ENCODE measurements at places on chromosomes 6 and 20.

DNA sequence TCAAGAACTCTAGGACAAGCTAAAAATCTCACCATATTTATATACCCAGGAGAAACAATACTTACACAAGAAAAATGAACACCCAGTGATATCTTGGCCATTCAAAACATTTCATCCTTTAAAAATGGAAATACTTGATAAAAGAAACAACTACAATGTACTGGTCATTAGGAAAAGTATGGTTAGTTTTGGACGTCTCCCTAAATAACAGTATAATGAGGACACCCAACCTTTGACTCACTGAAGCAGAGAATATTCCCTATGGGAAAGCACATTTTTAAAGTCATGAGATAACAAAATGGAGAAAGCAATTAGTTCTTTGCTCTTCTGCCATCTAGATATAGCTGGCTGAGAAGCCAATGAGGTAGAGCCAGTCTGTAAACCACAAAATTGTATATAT, 164.4 kb downstream of the TBX18 start:
- no peak for DNase-seq

- no peak for DNase-seq
These were observed 35.9 kb upstream of the PIM1 start for GRCh38 chr6:37134036-37134395.

- DNase-seq = no peak
These were observed 74.7 kb downstream of the FRK start for GRCh38 chr6:115986026-115986425.

- DNase-seq = no peak
These were observed 35.7 kb upstream of the ARID1B start for GRCh38 chr6:156741287-156742073.

DNA sequence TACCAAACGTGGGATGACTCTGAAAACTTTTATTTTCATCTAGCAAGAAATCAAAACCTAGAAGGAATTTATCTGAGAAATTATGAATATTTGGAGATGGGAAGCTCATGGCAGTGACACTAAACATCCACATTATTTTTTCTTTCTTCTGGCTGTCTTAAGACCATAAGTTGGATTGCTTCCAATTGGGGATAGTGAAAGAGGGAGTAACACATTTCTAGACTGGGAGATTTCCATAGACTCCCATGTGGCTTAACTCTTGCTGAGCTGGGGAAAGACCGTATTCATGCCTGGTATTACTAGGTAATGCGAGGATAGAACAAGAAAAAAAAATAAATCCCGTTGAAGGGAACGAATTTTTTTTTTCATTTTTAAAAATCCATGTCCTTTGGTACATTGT, 120.0 kb downstream of the UTRN start:
- DNase-seq = no peak

GRCh38 chr20:19626896-19627295, 131.2 kb upstream of the RIN2 start:
- no peak for DNase-seq

GRCh38 chr6:29251736-29252135, 49.8 kb upstream of the OR14J1 start:
- DNase-seq = no peak

DNA sequence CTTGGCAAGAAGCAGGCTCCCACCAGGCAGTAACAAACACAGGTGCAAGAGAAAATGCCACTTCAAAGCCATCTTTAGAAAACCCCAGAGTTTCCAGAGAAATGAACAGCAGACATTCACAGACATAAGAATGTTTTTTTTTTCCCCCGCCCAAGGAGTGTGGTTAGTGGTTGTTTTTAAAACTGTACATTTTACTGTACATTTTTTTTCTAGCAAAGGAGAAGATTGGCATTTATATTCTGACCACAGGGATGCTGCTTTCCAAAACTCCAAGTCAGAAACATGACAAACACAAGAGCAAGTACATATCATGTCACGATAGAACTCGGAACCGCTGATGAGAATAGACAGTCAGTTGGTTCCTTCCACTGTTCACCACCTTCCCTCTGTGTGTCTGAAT, 197.9 kb downstream of the LRFN2 start:
- no peak for DNase-seq

GRCh38 chr6:11025921-11026635, 18.0 kb downstream of the ELOVL2 start:
- DNase-seq = no peak

GRCh38 chr6:155147958-155148663, 115.7 kb upstream of the CLDN20 start:
- DNase-seq = no peak

DNA sequence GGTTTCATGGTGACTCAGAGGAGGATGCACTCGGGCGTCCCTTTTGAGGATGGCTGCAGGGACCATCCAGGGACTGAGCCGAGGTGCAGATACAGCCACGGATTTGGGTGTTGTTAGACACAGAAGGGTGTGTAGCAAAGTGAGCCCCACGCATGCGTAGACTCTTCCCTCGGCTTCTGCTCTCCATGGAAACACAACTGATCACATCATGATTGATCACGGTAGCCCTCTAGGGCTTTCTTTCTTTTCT, 606 bp upstream of the ULBP1 start:
- DNase-seq = peak; percentile 44

- DNase-seq = no peak
These were observed 17.9 kb upstream of the SNHG17 start for GRCh38 chr20:38452880-38453624.

GRCh38 chr6:134007077-134007476, 45.3 kb downstream of the SLC2A12 start:
- DNase-seq = peak; percentile 96

DNA sequence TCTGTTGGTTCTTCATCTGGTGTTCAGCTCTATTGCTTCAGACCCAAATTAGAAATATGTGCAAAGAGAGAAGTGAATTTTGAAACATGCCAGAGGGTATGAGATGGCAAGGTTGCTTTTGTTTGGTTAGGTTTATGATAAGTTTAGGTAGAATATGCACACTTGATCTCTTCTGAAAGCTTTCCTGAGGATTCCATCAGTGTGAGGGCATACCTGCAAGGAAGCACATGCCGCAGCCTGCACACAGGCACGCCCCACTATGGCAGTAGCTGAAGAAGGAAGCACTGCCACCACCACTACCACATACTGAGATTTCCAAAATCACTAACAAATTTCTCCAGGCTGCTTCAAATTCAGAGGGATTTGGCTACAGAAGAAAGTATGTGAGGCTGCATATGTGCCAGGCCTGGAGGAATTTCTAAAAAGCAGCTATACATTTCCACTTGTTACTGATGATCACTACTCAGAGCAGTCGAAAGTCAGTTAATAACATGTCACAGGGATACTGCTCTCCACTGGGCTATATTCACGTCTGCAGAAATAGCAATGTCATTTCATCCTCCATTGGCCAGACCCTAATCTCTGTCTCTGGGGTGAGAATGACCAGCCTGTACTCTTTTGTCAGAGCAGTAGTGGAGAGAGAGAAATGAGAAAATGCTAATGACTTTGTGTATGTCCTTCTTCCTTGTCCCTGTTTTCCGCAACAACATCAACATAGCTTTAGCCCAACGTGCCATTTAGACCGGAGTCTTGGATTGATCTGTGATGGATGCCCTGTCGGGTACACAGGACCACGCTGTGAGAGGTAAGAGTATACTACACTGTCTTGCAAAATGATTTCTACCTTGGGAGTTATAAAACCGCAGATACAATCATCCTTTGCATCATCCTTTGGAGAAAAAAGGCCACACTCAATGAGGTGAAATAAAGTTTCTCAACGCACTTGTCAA, 396.7 kb downstream of the LAMA2 start:
- no peak for DNase-seq

DNA sequence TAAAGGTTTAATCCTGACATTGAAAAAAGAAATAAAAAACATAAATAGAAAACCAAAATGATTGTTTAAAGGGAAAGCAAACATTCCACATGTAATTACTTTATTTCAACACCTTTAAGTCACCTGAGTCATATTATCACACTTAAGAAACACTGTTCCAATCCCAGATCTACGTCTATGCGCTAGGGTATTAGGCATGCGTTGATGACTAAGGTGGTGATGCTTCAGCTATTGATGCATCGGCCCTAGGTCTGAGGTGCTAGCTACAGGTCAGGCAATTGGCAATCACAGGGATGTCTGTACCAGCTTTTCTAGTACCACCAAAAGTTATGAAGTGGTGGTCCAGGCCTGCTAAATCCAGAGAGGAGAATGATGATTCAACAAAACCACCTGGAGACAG, 97.7 kb upstream of the BCLAF1 start:
- DNase-seq = no peak

GRCh38 chr20:52888096-52888495, 84.1 kb upstream of the TSHZ2 start:
- DNase-seq = no peak

DNA sequence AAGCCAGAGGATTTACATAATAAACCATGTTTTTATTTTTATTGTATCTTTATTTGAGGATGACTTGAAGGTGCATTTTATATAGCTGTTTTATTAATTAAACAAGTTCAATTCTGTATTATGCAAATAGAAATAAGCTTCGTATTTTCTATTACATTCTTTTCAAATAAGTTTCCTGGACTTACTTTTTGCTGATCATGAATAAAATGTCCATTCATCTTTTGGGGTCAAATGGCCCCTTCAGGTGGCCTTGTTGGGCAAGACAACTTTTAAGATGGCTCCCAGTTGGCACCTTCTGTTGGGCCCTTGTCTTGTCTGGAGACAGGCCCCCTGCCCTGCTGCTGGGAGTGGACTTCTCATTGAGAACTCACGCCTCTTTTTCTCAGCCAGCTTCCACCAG, 654.6 kb upstream of the NOX3 start:
- no peak for DNase-seq

GRCh38 chr6:13194852-13195251, 133.5 kb downstream of the TBC1D7 start:
- DNase-seq = no peak

GRCh38 chr6:92682516-92683398, 736.6 kb downstream of the EPHA7 start:
- DNase-seq = no peak

DNA sequence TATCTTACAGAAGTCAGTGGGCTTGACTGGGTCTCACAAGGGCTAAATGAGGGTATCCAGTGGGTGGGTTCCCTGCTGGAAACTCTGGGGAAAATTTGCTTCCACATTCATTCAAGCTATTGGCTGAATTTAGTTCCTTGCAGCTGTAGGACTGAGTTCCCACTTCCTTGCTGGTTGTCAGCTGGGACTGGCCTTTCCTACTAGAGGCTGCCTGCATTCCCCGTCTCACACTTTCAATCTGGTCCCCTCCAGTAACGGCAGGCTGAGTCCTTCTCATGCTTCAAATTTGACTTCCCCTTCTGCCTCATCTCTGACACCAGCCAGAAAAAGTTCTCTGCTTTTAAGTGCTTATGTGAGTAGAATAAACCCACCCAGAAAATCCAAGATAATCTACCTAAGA, 4.4 kb downstream of the CSNK2A1 start:
- no peak for DNase-seq

GRCh38 chr6:33925936-33926335, 122.1 kb upstream of the MLN start:
- peak; percentile 92 for DNase-seq

DNA sequence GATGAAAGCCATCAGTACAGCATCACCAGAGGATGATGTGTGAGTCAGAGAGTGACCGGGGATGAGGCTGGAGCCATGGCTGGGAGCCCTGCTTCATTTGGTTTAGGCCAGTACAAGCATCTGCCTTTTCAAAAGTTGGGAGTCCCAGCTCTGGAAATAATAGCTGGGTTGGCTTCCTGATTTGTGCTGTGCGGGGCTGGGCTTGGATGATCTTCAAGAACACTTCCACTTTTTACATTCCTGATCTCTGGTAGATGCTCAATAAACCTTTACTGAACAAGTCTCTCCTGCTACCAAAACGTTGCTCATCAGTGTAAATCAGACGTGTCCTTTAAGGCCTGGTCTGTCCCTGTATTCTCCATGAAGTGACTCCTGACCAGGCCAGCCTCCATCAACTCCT, 44.1 kb upstream of the ADGRF4 start:
- no peak for DNase-seq

DNA sequence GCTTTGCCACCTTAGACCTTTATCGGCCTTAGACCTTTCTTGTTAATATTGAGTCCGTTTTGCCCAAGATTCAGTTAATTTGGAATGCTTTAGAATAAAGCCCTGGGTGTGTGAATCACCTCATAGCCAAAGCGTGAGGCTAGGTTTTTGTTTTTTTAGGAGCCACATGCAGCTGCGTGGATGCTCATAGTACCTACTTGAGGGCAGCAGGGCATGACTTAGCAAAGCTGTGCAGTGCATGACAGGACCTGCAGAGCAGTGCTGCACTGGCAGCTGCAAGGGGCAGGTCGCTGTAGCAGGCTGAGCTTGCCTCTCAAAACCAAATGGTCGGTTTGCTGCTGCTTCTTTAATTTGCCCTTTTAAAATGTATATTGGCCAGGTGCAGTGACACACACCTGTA, 116.1 kb downstream of the JAG1 start:
- peak; percentile 23 for DNase-seq

- DNase-seq = no peak
These were observed 7.8 kb downstream of the PREX1 start for GRCh38 chr20:48819821-48820648.

GRCh38 chr6:113403966-113404595, 453.1 kb upstream of the MARCKS start:
- no peak for DNase-seq

DNA sequence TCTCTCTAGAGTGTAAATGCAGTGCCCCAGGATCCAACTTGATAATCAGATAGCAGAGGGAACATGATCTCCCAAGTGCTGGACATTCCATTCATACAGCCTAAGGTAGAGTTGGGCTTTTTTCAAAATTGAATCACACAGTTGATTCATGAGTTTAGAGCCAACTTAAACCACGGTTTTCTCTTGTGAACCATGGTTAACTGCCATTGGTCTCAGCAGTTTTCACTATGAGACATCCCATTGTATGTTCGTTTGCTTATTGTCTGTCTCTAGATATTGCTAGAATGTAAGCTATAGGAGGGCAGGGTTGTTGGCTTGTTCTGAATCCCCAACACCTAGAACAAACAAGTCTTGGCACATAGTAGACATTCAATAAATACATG, 37.2 kb upstream of the TAF8 start:
- DNase-seq = no peak

DNA sequence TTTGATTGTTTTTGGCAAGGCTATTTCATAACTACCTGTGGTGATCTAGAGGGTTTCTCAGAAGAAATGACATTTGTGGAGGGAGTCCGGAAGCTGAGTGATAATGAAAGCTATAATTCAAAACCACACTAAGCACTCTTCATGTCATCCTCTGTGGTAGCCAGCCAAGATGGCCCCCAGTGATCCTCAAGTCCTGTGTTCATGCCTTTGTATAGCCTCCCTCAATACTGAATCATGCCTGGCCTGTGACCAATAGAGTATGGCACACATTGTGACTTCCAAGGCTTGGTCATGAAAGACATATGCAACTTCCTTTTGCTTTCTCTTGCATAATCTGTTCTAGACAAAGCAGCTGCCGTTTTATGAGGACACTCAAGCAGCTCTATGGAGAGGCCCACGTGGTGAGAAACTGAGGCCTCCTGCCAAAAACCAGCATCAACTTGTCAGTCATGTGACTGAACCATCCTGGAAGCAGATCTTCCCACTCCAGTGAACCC, 12.8 kb upstream of the DNAAF9 start:
- DNase-seq = peak; percentile 55

GRCh38 chr6:19332806-19333460, 504.2 kb upstream of the ID4 start:
- no peak for DNase-seq

- no peak for DNase-seq
These were observed 17.2 kb downstream of the CARMIL1 start for GRCh38 chr6:25296217-25296905.
